Left cardiac atrium (tissue), 4 donors: ENCODE measurements at places on chromosomes 13 and 19. TPM values are rescaled to one million over a fixed set of nuclear protein-coding genes. Genes with fewer than 3 reads are reported as not detected.

TMEM86B gene
- 1.4 TPM for total RNA-seq

LIM2 gene
- total RNA-seq: not detected

SBNO2 gene
- 64.2 TPM for total RNA-seq

UCHL3 gene
- 21.5 TPM for total RNA-seq

FAAP24 gene
- 0.79 TPM for total RNA-seq

SPACA4 gene
- not detected for total RNA-seq

NKPD1 gene
- not detected for total RNA-seq

- DNase-seq: no peak
Observed at GRCh38 chr13:98890186-98890585, 87.7 kb downstream of the DOCK9 start.

DNA sequence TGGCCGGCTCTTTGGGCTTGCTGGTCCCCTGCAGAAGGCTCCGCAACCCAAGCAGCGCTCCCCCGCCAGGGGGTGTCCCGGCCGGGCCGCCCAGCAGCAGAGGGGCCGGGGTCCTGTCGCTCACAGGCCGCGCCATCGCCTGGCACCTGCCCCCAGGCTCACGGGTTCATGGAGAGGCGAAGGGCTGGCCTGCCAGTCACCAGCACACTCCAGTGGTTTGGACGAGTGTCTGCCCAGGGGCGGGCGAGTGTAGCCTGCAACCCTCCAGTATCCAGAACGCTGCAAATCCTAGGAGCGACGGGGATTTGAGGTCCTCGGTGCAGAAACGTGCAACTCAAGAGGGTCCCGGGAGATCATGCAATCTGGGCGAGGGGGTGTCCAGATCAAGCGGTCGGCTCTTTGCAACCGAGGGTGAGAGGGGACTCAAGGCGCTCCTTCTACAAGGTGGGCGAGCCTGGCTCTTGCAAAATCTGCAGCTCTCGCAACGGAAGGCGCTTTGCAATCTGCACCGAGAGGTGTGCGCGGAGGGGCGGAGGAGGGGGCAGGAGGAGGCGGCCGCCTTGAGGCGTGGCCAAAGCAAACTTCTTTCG lies at the start of gene DBP:
Gene DBP, minus strand, starts transcription at position 521 of the 590 bp plus-strand sequence. Its CDS starts 385 bp downstream, at position 136.
- peak; percentile 53 for DNase-seq

- no peak for DNase-seq
Observed at GRCh38 chr13:65347420-65348030, 1882.6 kb downstream of the PCDH9 start.

DNA sequence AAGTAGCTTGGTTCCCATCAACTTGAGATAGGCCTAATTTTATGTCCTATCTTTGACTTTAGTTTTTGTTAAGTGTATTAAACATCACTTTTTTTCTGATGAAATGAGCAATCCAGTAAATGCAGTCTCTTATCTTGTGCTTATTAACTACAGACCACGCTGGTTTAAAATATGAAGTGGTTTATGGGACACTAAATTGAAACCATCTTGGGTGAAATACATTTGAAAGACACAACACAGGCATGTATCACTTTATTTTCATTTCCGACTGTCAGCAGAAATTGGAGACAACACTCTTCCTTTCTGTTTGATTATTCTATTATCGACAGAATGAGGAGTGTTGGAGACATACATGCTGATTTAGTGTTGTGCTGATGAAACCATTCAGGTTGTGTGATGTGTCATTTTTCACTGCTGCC lies 447.7 kb downstream of the GPC6 start:
- no peak for DNase-seq

DNA sequence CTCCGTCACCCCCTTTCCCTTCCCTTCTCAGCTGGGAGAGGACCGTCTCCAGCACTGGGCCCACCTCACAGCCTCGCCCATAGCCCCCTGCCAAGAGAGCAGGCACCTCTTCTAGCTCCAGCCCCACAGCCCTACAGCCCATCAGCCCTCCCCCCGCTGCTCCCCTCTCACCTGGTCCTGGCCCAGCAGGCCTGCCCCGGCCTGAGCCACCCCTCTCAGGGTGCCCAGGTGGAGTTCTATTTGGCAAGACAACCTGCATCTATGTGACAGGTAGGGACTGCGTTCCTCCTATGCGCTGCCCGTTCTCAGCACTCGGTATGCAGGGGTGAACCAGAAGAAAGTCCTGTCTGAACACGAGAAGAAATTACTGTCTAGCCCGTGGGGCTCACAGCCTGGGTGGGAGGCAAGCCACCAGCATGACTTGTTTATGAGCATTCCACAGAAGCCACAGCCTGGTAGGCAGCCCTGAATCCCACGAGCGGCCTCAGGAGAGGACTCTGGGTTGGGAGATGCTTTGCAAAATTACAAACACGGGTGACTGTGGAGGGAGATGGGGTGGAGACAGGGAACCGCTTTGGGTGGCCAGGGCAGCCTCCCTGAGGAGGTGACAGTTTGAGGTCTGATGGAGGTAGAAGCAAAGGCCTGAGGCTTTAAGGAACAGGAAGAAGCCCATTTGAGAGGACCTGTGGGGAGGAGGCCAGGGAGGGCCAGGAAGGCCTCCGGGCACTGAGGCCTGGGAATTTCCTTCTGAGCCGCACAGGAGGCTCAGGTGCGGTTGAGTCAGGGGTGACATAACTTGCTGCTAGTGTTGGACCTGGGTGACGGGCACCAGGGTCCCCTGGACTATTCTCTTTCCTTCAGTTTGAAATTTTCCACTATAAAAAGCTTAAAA lies 1.2 kb upstream of the PLEKHF1 start:
- DNase-seq: no peak

DNA sequence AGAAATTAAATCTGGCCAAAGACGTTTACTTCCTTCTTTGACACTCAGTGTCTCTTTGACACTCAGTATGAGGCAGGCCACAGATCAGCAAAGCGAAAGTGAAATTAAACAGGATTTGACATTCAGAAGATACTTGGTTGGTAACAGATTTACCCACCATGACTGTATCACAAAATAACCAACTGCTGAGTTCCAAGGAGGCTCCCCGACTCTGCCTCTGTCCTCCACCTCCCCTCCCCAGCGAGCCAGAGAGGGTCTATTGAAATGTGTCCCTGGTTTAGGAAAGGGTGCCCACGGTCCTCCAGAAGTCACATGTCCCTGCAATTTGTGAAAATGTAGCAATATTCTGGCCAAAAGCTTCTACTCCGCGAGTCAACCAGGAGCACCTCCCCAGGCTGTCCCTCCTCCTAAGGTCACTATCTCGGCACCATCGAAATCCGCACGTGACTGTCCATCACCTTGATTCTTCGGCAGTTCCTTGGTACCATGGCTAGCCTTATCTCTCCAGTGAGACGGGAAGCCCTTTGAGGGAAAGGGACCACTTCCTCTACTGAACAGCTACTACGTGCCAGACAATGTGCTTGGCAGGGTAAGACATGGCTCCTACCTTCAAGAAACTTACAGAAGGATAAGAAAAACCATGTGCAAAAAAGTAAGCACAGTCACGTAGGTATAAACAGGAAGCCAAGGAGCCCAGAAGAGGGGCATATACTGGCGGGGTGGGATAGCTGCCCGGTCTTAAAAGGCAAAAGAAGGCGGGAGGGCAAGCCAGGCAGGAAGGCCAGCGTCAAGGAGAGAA lies 1.5 kb downstream of the N4BP2L1 start:
- no peak for DNase-seq

DNA sequence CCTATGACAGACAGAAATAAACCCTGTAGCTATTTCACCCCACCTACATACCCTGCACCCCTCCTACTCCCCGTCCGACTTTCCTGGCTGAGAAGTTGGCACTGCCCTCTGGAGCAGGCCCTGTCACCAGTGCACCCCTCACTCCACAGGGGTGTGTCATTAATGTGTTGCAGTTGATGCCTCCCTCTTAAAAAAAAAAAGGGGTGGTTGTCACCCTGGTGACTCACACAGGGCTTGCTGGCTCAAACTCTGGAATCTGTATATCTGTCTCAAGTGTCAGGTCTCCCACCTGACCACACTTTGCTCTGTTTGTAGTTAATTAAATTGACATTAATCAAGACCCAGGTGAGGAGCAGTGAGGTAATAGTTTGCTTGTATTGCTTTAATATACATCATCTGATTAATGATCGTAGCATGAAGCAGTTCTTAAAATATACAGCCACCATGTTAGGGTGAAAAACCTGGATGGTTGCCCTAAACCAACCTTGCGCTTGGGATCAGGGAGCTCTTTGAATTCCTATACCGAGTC lies 2.0 kb upstream of the GATAD2A start:
- DNase-seq: no peak

GRCh38 chr13:34257966-34258365 lies 440.0 kb downstream of the RFC3 start:
- no peak for DNase-seq

DNA sequence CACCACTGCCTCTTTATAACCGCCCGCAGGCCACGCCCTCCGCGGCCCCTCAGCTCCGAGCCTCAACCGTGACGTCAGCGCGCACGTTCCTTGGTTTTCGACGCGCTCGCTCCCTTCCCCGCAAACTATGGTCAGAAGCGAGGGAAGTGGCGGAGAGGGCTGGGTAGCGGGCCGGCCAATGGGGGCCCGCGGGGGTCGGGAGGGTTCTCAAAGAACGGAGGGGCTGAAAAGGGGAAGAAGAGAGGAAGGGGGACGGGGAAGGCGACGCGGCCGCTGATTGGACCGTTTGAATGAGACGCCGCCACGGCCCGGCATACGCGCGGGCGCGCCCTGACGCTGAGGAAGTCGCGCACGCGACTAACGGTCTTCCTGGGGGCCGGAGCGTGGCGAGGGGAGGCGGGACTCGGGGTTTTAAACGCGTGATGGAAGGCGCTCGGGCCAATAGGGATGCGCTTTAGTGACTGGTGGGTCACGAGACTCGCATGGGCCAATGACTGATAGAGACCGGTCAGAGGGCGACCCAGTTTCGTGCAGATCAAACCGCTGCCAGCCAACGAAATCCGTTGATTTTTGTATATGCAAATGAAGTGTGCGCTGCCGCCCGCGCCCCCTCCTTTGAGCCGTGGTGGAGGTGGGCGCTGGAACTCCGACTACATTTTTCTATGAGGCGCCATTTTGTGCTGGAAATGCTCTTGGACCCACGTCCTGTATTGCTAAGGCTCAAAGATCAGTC lies 378 bp upstream of the UBE2S start:
- peak; percentile 99 for DNase-seq

GRCh38 chr13:113323869-113324268 lies 26.8 kb downstream of the LAMP1 start:
- DNase-seq: no peak

- DNase-seq: no peak
Observed at GRCh38 chr19:57263244-57263741, 17.0 kb upstream of the ZNF460 start.

DNA sequence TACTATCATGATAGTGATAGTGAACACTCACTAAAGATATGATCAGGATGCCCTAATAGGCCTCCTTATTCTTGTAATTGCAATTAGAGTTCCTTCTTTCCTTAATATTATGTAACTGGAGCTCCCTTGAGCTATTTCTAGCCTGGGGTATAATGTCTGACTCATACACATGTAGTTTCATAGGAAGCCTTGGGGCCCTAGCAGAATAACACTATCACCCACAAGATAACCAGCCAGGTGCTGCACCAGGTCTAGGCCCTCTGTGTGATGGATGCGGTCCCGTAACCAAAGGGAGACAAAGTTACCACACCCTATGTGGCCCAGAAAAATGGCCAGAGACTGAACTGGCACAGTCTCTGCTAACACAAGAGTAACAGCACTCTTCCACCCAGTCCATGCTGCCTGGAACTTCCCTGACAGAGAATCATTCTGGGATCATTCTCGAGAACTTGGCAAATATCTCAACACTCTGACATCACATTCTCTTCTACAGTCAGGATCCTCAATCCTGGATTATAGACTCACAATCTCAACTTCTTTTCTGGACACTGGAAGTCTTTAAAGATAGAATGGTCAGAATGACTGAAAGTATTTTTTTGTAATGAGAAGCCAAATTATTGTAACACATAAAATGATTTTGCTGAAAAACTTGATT lies 32.6 kb upstream of the IGFL4 start:
- DNase-seq: no peak

DNA sequence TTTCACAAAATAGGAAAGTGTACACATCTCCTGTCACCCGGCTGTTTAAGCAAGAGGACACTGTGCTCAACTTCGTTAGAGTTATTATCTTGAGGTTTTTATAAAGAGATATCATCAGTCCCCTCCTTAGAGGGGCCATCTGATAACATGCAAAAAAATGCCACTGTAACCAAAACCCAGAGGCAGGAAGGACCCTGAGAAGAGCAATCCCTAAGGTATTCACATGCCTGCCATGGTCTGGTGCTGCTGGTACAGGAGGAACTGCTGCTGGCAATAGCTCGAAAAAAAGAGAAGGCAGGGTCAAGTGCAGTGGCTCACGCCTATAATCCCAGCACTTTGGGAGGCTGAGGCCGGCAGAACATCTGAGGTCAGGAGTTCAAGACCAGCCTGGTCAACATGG lies 12.8 kb upstream of the CEACAM3 start:
- no peak for DNase-seq
